NCI-H1694 (cell line): ENCODE measurements at places on chromosomes 3 and 15.

- no peak for DNase-seq
These were observed 32.0 kb downstream of the MAP4 start for GRCh38 chr3:47984075-47984728.

- peak; percentile 6 for DNase-seq
These were observed 125.0 kb downstream of the CHSY1 start for GRCh38 chr15:101126618-101127505.

DNA sequence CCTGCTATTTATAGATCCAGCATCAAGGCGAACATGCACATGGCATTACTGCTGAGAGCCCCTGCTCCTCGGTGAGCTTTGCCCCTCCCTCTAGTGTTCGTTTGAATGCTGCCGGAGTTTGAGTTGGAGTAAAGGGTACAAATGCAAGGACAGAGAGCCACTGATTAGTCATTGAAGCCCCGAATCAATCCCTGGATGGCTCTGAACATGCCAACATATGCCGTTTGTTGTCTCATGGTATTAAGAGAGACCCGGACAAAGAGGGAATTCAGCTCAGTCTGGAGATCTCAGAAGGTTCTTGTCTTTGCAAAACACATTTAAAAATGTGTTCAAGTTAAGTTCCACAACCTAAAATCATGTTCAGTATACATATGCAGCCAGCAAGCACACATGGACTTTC is 789.2 kb upstream of the NR2F2 start:
- no peak for DNase-seq

GRCh38 chr15:77243716-77244401 is 172.9 kb upstream of the TSPAN3 start:
- no peak for DNase-seq

GRCh38 chr3:65170390-65171042 is 482.7 kb upstream of the ADAMTS9 start:
- no peak for DNase-seq

DNA sequence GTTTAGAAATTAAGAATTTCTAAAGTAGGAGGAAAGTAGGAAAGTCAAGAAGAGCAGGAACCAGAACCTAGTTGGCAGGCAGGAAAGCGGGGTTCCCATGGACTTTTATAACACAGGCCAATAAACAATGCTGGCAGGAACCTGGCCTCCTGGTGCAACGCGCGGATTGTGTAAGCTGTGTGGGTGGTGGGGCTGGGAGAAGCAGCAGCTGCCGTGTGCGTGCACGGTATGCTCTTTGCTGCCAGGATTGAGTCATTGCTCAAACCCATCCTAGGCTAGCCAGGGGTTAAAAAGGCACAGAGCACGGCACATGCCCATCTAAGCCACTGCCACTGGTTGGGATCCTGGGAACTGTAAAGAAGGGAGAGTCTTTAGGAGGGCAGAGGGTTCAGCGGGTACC is 209.9 kb upstream of the RGMA start:
- DNase-seq: no peak

GRCh38 chr3:149494022-149494758 is 19.7 kb downstream of the TM4SF4 start:
- DNase-seq: peak; percentile 14
